ENCODE measurements at places on chromosomes 6 and 20. TPM values are rescaled to one million over a fixed set of nuclear protein-coding genes. Genes with fewer than 3 reads are reported as not detected.

The BFSP1 gene
- total RNA-seq, result 2.9 TPM

The DEFB129 gene
- total RNA-seq, result not detected

The PI16 gene
- under 0.01 TPM for total RNA-seq

The CBLN4 gene
- total RNA-seq, result not detected

The HLA-DQA1 gene
- not detected for total RNA-seq
